ENCODE measurements at places on chromosomes 12 and 14.

DNA sequence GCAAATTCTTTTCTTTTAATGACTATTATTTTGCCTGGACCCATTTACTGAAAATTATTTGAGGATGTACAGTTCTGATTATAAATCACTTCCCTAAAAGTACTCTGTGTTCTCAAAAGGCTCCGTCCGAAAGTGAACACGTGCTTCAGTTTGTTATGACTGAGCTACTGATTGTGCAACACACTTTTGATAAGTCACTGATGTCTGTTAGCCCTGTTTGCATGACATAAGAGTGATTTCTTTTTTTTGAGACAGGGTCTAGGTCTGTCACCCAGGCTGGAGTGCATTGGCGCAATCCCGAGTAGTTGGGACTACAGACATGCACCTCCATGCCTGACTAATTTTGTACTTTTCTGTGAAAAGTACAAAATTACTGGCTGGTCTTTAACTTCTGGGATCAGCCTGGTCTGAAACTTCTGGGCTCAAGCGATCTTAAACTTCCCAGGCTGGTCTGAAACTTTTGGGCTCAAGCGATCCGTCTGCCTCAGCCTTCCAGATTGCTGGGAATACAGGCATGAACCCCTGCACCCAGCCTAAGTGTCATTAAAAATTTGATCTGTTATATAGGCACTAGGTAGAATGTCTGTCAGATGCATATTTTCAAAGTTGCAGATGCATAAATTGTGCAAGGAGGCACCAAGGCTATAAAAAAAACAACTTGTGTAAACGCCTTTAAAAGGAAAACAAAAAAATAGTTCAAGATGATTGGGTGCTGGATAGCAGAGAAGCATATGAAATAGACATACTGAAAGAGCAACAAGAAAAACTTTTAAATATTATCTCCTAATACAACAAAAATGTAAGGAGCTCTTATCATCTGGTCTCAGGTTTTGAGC, 111.5 kb downstream of the SRGAP1 start:
- peak; percentile 72 for DNase-seq

DNA sequence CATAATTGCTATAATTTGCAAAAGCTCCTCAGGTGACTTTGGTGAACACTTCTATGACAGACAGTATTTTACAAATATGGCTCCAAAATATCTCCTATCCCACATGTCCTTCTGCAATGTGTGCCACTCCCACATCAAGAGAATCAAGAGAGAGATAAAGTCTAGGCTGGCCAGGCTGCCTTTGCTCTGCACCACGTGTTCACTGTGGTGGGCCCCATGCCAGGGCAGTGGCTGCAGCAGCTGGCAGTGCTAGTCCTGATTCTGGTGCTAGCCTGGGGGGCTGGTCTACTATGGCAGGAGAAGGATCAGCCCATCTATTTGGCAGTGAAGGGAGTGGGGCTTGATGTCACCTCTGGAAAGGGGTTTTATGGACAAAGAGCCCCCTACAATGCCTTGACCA, 86.3 kb downstream of the DRAM1 start:
- no peak for DNase-seq

- DNase-seq = peak; percentile 36
These were observed 243.7 kb upstream of the FAR2 start for GRCh38 chr12:28905220-28905955.

- no peak for DNase-seq
These were observed 83.2 kb downstream of the LMNTD1 start for GRCh38 chr12:25469861-25470260.

DNA sequence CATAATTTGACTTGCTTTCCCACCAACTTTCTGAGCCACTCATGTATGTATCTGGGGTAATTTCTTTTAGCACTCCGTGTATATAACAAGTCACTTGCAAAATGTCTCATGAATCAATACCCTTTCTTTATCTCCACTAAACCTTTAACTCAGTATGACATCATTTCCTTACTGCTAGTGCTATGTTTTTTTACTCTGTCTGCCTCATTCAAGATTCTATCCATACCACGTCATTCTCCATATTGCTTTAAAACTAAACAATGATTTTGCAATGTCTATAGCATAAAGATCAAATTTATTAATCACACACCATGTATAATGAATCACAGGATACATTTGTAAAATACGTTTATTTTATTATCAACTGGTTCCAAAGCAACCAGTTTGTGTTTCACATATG, 178.2 kb downstream of the PIK3C2G start:
- DNase-seq = peak; percentile 25
